Esophagus squamous epithelium (tissue), 5 donors: ENCODE measurements at places on chromosomes 12 and 14.

- no peak for DNase-seq
Measured at GRCh38 chr14:76491172-76491930, 115.4 kb downstream of the ESRRB start.

- DNase-seq = no peak
Measured at GRCh38 chr14:53356361-53357150, 203.4 kb upstream of the DDHD1 start.

- DNase-seq = no peak
Measured at GRCh38 chr12:130920119-130920703, 33.5 kb upstream of the ADGRD1 start.

DNA sequence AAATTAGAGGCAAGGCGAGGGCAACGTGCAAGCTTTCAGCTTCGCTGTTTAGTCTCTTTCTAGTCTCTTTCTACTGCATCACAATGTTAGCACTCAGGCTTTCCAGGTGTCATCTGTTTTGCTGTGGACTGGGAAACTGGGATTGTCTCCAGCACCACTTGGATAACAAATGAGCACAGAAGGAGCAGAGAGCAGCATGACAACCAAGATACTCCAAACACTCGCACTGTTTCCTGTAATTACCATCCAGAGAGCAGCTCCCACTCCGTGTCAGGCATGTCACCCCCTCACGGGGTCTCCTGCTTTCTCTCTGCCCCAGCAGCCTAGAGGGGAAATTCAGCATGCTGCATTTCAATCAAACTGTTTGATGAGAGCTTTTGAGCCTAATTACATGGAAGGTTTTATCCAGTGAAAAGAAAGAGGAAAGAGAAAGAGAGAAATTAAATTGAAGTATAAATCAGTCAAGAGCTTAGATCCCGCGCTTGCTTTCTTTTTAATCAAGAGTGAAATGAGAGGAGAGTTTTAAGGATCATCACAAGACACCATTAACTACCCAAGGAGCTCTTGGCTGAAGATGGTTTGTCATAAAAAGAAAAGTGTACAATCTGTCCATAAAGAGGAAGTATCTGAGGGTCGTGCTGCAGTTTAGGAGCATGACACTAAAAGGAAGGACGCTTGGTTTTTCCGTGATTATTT lies 917.7 kb downstream of the DIO2 start:
- no peak for DNase-seq

DNA sequence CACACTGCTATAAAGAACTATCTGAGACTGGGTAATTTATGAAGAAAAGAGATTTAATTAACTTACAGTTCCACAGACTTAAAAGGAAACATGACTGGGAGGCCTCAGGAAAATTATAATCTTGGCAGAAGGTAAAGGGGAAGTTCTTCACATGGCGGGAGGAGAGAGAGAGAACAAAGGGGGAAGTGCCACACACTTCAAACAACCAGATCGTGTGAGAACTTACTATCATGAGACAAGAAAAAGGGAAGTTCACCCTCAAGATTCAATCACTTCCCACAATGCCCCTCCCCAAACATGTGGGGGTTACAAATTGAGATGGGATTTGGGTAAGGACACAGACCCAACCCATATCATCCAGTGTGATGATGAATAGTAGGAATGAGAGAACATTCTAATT lies 366.5 kb downstream of the LRFN5 start:
- DNase-seq = no peak

GRCh38 chr12:82461836-82462235 lies 103.5 kb downstream of the METTL25 start:
- no peak for DNase-seq

GRCh38 chr12:62692884-62693283 lies 226.3 kb downstream of the MON2 start:
- DNase-seq = no peak

- DNase-seq = no peak
Measured at GRCh38 chr14:61456720-61457119, 135.3 kb downstream of the PRKCH start.

- DNase-seq = no peak
Measured at GRCh38 chr14:26394150-26394810, 203.6 kb downstream of the NOVA1 start.

- DNase-seq = no peak
Measured at GRCh38 chr12:16165506-16165905, 112.0 kb downstream of the SLC15A5 start.
